ENCODE measurements at places on chromosomes 7 and 10. TPM values are rescaled to one million over a fixed set of nuclear protein-coding genes. Genes with fewer than 3 reads are reported as not detected.

TMEM229A gene
- not detected for total RNA-seq

FAM25A gene
- total RNA-seq = not detected

ZNF804B gene
- total RNA-seq = not detected

C10orf53 gene
- not detected for total RNA-seq

TCAF1 gene
- total RNA-seq = 81.0 TPM

SORCS1 gene
- total RNA-seq = not detected

DNAJC12 gene
- 1.4 TPM for total RNA-seq

YKT6 gene
- total RNA-seq = 82.8 TPM

GNGT1 gene
- total RNA-seq = not detected

LRRD1 gene
- 0.65 TPM for total RNA-seq

MYOZ1 gene
- 0.26 TPM for total RNA-seq

GNAT3 gene
- total RNA-seq = not detected

All from articular chondrocyte of knee joint (primary cell).